ENCODE measurements at places on chromosomes 13 and 19.

DNA sequence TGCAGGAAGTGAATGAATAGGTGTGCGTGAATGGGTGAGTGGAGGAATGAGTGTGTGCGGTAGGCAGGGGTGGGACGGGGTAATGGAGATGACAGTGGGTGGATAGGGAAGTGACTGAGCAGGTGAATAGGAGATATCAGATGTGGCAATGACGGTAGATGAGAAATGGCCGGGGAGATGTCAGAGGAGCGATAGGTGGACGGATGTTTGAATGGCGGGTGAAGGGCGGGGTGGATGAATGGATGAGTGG lies 1.5 kb downstream of the TTC9B start:
- DNase-seq: no peak

- DNase-seq: no peak
These were observed 57.4 kb downstream of the PEPD start for GRCh38 chr19:33464010-33464732.

- no peak for DNase-seq
These were observed 104.2 kb downstream of the SLC7A1 start for GRCh38 chr13:29491248-29491647.

- DNase-seq: no peak
These were observed 2.8 kb upstream of the CERS4 start for GRCh38 chr19:8206147-8207087.

DNA sequence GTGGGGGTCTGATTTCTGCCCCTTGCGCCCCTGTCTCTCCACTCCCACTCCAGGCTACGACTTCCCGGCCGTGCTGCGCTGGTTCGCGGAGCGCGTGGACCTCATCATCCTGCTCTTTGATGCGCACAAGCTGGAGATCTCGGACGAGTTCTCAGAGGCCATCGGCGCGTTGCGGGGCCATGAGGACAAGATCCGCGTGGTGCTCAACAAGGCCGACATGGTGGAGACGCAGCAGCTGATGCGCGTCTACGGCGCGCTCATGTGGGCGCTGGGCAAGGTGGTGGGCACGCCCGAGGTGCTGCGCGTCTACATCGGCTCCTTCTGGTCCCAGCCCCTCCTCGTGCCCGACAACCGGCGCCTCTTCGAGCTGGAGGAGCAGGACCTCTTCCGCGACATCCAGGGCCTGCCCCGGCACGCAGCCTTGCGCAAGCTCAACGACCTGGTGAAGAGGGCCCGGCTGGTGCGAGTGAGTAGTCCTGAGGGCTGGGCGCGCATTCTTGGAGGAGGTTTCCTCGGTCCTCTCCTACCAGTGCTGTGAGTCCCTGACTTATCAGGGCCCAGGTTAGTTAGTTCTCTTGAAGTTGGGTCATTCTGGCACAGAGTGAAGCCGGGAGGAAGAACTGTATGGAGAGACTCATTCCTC lies 12.7 kb downstream of the EHD2 start:
- no peak for DNase-seq

GRCh38 chr19:47886010-47886559 lies at the start of gene SULT2A1:
Gene SULT2A1, minus strand, starts transcription at chr19:47886315. Its CDS starts 58 bp downstream, at chr19:47886257.
- DNase-seq: no peak

DNA sequence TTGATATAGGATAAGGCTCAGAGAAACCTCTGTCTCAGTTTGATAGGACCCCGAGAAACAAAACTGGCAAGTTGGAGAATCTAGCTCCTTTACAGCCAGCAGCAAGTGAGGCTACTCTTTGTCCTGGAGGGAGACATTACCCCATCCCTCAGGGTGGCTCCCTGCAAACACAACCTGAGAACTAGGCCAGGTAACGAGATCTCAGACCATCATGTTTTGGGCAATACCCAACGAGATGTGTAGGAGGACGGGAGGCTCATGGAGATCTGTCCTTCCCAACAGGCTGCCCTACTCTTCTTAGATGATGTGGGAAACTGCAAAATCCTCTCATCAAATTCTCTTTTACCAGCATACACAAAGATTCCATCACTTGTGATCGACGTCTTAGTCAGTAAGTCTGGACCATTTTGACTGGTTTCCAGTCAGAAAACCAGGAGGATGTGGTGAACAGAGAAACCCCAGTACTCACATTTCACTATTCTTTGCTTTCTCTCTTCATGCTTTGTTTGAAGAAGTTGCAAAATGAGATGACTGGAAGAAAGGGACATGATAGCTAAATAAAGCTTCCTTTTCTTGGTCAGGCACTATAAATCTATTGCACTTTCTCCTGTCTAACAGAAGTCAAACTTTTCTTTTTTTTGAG lies 6.0 kb upstream of the CTU1 start:
- DNase-seq: no peak

DNA sequence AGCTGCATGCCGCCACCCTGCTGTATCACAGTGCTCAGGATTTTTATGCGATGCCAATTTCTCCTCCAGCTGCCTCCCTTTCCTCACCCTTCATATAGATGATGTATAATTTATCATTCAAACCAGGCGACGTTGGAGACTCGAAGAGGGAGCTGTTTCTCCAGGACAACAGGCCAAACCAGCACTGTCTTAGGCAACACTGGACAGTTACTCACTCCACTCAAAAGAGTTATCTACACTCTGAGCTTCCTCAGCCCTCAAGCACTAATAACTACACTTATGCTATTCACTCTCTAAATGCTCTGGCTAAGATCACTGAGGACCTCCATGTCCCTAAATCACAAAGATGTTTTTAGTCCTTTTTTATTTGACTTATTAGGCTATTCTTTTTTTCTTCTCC lies 87.3 kb upstream of the RFC3 start:
- no peak for DNase-seq

DNA sequence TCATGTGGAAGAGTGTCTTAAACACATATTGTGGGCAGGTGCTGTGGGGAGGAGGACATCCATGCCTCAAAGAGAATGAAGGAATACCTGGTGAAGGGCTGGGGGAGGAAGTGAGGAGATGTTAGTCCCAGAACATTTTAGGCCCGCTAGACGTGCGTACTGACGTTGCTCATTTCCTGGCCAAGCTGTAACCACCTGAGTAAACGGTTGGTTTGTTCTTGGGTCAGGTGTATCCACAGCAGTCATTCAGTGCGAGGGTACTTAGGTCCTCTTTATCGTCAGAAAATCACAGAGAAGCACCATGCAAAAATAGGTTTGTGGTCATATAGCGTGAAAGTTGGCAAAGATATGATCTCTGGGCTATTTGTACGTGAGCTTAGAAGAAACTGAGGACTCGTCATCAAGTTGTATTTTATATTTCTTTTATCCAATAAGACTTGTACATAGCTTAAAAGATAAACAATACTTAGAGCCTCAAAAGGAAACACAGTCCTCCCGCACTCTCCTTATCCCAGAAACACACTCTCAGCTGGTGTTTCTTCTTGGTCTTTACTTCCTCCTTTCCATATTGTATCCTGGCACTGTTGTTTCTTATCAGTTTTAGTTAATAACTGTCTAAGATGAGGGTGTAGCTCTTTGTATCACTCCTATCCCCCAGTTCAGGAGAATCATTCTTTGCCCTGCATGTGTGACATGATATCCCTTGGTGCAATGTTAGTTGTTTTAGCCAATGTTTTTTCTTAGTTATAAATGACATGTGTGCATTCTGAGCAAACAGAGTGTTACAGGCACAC lies 52.0 kb downstream of the ARHGEF7 start:
- DNase-seq: no peak

DNA sequence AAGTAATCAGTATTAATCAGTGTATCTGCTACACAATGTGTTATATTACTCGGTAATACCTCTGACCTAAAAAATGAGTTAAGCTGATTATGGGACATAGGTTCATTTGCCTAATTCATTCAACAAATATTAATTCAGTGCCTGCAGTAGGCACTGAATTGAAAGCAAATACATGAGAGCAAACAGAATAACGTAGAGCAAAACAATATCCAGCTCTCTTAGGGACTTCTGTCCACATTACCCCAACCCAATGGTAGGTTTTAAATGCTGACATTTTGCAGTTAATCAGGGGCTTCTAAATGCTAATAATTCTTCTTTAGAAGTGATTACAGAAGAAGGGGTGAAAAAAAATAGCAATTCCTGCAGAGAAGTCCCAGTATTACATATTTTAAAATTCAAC lies 4.9 kb downstream of the RCBTB2 start:
- no peak for DNase-seq

DNA sequence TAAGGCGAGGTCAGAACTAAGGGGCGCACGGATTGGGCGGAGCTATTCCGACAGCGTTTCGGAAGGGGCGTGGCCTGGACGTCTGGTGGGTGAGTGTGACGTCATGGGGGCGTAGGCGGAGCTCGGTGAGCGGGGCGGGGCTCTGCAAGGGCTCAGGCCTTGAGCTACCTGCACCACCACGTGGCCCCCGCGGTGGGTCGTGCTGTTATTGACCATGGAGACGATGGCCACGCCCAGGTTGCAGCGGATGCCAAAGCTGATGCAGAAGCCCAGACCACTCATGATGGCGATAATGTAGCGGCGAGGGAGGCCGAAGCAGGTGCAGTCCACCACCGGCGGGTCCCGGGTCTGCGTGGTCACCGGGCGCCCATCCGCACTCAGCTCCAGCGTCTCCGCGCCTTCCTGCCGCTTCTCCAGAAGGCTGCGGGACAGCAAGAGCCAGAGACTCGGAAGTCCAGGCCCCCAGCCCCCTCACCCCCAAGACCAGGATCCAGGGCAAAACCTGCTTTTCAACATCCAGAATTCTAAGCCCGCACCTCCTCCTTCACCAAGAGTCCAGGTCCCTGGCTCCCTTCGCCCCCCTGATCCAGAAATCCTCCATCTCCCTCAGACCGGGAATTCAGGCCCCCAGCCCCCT lies 4.8 kb downstream of the SLC17A7 start:
- DNase-seq: no peak

GRCh38 chr19:3440082-3440481 lies 40.2 kb downstream of the SMIM24 start:
- DNase-seq: no peak

- no peak for DNase-seq
These were observed 60.3 kb downstream of the SLC7A9 start for GRCh38 chr19:32809254-32809653.

- DNase-seq: no peak
These were observed 138.3 kb downstream of the FLT1 start for GRCh38 chr13:28356561-28357021.

DNA sequence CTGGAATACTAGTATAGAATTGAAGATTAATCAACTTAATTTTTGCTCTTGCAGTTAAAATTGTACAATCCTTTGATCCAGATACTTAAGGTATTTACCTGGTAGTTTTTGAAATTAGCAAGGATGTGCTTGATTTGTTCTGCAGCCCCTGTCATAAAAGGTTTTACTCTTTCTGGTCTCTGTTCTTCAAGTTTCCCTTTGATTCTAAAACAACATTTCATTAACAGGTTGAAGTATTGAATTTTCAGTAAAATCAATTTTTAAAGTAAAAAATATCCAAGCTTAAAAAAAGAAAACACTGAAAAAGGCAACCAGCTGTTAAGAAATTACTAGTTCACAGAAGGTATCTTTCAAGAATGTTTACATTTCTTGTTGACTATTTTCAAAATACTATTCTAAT lies 1.6 kb downstream of the TPT1 start:
- DNase-seq: no peak

GRCh38 chr13:70616847-70617246 lies 508.6 kb upstream of the KLHL1 start:
- DNase-seq: no peak

- no peak for DNase-seq
These were observed 265.3 kb downstream of the NALCN start for GRCh38 chr13:101150998-101151397.

- DNase-seq: no peak
These were observed 5.6 kb downstream of the TCF3 start for GRCh38 chr19:1646659-1647453.

- no peak for DNase-seq
These were observed 570.2 kb downstream of the SLITRK1 start for GRCh38 chr13:83311886-83312577.

GRCh38 chr13:37878496-37878895 lies 8.9 kb upstream of the TRPC4 start:
- no peak for DNase-seq

GRCh38 chr19:31960474-31960873 lies 384.9 kb upstream of the ZNF507 start:
- no peak for DNase-seq

GRCh38 chr19:51786646-51787494 lies 8.1 kb upstream of the FPR3 start:
- peak; percentile 21 for DNase-seq

DNA sequence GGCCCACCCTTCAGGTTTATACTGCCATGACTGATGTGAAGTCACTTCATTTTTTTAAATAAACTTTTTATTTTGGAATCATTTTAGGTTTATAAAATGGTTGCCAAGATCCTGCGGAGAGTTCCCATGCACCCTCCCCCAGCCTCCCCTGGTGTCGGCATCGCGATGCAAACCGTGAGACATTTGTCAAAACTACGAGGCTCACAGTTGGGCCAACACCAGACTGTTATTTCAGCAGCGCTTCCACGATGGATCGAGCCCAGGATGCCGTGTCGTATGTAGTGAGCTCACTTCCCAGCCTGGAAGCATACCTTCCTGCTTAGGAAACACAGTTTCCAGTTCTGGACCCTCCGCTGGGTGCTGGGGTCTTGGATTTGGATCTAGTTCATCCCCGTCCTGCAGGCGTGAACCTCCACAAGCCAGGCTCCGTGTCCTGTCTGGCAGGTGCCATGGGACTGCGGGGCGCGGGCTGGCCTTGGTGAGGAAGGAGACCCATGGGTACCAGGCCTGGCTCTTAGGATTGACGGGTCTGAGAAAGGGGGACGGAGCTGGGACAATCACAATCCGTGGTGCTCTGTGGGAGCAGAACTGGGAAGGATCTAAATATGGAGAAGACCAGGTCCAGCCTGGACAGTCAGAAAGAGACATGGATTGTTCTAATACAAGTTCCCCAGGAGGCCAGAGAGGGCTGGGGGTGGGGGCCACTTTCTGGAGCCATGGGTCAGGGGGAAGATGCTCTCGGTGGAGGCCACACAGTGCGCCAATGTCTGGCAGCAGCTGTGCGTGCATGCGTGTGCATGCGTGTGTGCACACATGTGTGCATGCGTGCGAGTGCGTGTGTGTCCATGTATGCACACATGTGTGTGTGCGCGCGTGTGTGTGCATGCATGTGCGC lies 2.4 kb upstream of the SBK2 start:
- DNase-seq: no peak

DNA sequence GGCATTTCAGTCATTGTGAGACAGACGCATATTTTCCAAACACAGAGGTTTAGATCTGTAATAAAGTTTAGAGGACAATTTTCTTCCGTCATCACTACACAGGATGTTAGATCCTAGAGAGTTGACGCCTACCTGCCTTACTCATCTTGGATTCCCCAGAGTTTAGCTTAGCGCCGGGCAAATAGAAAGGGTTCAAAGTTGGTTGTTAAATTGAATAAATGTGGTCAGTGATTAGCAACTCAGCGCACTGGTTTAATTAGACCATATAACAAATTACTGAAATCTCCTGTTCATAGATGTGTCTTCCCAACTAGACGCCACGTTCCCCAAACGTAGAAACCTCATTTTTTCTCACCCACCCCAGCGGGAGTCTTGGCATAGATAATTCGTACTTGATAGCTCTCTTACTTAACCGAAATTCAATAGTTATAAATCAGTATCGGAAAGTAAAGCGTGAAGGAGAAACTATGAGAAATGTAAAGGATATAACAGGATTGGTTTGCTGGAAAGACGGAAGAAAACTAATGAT lies 726 bp upstream of the UFM1 start:
- DNase-seq: no peak
